ENCODE measurements at places on chromosomes 7 and 10.

GRCh38 chr10:111996103-111996502, 187.5 kb downstream of the GPAM start:
- DNase-seq = no peak

DNA sequence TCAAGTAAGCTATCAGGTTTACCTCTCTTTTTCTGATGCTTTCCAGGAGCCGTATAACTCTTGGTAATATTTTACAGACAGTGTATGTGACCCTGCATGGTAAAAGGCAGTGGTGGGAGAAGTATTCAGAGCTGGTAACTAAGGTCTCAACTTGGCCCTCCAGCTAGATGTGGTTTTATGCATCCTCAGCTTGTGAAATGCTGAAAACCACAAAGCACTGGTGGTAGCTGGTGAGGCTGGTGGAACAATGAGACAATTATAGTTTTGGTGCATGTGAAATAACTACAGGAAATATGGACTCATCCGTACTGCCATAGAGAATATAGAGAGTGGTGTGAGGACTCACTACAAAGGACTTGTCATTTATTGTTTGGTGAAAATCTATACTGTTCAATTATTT, 383.0 kb upstream of the PCDH15 start:
- no peak for DNase-seq

- no peak for DNase-seq
These were observed 922.2 kb downstream of the SORCS1 start for GRCh38 chr10:106242301-106242700.

DNA sequence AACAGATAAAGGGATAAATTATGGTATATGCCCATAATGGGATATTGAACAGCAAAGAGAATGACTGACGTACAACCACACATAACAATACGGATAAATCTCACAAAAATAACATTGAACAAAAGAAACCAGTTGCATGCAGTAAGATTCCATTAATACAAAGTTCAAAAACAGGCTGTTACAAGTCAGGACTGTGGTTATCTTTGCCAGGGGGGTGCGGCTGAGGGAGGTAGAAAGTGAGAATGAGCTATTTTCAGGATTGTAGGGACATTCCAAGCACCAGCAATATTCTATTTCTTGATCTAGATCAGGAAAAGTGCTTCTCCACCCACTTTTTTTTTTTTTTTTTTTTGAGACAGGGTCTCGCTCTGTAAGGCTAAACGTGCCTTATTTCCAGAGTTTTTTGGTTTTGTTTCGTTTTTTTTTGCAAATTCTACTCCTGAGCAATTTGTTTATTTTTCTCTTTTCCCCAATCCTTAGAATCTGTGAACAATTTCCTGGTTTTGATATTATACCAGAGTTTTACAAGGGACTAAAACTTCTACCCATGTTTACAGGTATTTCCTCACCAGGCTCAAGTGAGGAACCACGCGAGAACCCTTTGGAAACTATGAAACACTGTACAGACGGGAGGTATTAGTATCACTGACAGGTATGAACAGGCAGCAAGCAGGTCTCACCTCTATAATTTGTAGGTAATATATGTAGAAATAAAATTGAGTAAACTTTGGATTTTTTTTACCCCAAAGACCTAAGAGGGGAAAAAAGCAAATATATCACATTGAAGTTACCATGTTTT, 9.9 kb downstream of the SMURF1 start:
- no peak for DNase-seq

DNA sequence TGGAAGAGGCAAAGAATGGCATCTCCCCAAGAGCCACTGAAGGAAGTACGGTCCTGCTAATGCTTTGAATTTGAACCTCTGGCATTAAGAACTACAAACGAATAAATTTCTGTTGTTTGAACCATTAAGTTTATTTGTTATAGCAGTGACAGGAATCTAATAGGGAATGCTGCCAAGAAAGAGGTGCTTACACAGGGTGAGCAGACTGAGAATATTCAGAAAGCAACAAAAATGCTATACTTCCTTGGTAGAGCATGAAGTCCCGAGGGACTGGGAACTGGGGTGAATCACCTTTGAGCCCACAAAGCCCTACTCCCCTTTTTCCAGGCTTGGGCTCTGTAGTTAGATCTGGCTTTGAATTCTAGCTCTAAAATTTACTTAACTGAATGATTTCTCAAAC, 45.0 kb downstream of the PANK1 start:
- DNase-seq = no peak

DNA sequence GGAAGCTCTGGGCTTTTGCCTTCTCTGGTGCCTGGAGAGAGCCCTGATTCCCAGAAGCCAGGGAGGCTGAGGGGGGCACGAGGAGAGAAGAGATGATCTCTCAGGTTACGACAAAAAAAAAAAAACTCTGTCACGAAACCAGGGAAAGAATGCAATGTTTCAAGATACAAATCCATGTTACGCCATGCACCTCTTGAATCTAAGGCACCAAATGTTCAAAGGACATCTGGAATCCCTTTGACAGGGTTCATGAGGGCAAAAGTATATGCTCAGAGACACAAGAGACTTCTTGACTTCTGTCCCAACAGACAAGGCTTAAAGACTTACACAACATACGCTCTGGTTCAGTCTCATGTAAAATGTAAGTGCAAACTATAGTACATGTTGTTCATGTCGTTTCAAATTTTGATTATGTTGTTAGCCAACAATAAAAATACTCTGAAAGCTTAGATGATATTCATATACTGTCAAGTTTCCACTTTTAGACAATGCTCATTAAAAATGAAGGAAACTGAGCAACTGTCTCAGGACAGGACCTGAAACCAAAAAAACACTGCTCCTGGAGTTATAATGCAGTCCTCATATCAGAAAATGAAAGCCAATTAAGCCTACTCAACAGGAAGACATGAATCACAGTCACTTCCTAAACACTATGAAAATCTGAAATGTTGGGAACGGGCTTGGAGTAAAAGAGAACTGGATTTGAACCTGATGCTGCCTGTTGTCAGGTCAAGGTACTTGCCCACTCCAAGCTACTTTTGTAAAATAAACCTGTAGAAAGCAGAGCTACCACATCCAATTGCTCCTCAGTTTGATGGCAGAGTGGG, 72.3 kb downstream of the CHCHD3 start:
- no peak for DNase-seq

DNA sequence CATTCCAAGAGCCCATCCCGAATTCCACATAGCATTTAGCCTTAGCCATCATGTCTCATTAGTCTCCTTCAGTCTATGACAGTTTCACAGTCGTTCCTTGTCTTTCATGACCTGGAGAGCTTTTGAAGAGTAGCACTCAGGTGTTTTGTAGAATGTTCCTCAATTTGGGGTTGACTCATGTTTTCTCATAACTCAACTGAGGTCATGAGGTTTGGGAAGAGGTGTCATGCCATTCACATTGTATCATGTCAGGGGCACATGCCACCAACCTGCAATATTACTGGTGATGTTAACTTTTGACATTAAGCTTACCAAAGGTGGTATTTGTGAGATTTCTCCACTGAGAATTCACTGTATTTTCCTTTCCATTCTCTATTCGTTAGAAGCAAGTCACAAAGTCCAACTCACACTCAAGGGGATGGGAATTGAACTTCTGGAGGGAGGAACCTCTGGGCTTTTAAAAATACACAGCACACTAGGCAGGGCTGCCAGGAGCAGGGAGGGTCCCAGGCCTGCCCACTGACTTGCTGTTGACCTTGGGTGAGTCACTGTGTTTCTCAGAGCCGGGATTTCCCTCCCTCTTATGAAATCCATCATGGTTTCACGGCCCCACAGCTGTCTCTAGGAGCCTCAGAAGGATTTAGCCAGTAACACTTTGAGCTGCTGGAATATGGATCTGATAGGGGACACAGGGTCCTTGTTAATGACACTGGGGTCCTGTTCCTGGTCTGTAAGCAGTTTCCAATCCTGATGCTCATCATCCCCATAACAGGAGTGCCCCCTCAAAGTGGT, 74.4 kb upstream of the TCF7L2 start:
- DNase-seq = no peak

DNA sequence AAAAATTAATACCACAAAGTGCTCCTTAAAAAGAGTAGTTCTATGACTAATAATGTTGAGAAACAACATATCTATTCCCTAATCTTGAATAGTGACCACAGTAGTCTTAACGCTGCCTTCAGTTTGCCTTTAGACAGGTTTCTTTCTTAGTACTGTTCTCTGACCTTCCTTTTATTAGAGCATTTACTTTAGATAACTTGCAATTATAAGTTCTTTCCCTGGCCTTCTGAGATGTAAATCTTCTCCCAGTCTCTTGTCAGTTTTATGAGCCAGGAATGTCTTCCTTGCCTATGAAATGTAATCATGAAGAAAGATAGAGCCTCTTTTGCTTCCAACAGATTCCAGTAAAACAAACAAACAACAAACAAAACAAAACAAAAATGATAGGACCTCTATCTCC, 1119.8 kb upstream of the LRRTM3 start:
- no peak for DNase-seq

- DNase-seq = no peak
These were observed 15.4 kb downstream of the AHCYL2 start for GRCh38 chr7:129240119-129240820.

All from activated naive CD4-positive, alpha-beta T cell treated with Interleukin-2 at 50 U/mL for 16 hours (primary cell).